Fibroblast of skin of right biceps (primary cell): ENCODE measurements at places on chromosomes 11 and 22.

- DNase-seq, result no peak
Measured at GRCh38 chr11:360326-361280, 8.7 kb upstream of the B4GALNT4 start.

DNA sequence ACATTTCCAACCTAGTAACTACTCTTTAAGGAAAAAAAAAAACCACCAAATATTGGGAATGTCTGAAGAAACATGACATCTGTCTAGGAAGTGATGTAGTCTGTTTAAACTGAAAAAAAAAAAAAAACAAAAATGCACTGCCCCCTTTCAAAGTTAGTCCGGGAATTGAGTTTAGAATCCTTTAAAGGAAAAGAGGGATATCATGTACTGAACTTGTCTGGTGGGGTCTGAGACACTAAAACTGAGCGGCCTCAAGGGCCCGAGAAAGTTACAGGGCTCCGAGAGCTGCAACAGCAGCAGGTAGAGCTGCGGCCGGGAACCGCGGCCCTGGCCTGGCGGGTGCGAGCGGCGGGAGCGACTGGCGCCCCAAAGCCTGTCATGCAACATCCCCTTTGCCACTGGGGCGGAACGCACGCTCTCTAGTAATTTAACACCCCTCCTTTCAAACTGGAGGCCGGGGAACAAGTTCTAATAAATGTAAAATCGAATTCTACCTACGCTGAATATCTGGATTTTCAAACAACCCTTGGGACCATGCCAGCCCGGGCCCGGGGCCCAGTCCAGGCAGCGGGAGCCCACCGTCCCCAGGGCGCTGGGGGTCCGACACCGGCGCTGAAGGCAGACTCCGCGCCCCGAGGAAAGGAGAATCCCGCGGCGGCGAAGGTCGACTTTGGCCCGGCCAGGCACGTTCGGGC is 736 bp downstream of the RDX start:
- DNase-seq, result peak; percentile 59

GRCh38 chr11:76698321-76699043 is 27.9 kb upstream of the LRRC32 start:
- DNase-seq, result peak; percentile 21

DNA sequence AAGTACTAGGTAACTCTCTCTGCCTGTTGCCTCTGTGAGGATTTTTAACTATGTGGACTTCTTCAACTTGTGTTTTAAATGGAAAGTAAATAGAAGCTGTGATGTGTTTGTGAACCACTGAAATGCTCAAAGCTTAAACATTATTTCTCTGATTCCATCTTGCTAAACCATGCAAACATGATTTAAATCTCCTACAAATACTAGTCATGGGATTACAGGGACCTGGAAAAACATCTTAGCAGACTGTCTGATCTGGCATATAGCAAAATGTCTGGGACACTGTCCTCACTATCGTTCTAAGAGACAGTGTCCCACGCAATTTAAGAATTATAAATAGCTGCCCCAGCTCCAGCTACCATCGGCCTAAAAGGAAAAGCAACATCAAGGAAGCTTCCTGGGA is 914.5 kb upstream of the FAT3 start:
- DNase-seq, result no peak

DNA sequence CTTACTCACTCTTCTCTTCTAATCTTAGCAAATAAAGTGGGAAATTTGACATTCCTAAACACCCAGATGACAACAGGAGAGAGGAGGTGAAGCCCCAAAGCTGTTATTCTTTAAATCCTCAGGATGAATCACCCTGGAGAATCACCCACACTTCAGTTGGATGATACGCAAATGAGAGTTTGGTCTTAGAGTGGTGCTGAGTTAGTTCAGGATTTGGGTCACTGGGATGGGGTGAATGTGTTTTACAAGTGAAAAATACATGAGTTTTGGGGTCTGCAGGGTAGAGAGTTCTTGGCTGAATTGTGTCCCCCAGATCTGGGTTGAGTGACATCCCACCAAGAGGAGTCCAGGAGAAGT is 117.2 kb downstream of the GGTLC2 start:
- no peak for DNase-seq

DNA sequence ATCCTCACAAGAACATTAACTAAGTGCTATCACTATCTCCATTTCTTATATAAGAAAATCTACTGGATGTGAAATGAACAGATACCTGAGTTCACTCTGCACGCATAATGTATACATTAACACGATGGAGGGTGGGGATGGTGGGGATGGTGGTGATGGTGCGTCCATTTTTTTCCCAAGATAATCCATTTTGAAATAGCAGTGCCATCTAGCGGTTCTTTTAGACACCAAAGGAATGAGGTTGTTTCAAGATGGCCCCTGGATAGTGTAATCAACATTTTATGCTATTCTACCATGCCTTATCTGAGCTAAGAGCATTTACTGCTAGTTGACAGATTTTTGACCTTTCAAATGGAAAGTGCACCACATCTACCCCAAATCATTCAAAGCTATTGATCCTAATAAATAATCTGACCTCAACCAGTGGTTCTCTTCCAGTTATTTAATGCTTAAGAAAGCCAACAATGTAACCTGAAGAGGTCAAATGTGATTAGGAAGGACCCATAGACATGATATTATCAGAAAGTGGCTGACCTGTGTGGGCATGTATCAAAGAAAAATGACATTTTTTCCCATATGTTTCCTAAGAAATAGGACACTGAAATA is 714.7 kb upstream of the TENM4 start:
- peak; percentile 50 for DNase-seq

DNA sequence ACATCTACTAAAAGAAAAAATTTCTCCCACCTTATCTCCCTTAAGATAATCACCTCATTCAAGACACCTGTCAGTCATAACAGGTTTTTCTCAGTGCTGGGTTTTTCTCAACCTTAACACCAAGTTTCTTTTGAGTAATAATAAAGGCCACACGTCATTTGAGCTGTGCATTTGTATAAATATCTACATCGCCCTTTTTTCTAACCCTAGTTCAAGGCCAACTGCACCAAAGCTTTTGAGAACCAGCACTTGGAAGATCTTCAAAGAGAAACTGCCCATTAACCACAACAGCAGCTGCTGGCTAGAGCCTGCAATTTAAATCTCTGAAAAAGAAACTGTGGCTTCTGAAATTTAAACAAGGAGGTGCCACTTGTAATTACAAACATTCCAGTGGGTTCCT is 6.9 kb downstream of the CADM1 start:
- DNase-seq, result no peak

GRCh38 chr11:131284041-131284440 is 86.4 kb upstream of the NTM start:
- no peak for DNase-seq

- DNase-seq, result no peak
Measured at GRCh38 chr22:47201186-47201995, 438.9 kb downstream of the TBC1D22A start.

DNA sequence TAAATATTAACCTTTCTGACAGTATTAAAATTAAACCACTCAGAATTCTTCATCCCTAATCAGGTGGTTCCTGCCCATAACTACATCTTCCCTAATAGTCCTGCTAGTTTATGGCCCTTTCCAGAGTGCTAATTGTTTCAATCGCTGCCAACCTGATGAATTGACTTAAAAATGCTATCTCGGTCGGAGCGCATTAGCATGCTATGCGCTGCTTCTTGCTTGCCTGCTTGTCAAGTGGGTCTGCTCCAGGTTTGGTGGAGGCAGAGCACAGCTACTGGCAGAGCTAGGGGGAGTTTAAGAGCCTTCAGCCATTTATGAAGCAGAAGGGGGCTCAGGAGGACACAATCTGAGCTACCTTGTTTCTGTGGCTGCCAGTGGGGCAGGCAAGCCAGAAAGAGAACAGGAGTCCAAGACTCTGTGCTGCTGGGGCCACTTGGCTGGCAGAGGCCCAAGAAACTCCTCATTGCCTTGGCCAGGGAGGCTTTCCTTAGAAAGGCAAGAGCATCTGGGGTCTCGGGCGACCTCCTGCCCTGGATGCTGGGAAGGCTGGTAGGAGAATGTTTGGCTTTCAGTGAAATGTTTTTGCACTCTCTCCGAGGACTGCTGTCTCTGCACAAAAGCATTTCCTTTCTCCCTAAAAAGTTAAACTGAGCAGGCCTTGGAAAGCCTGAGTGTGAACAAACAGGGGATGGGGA is 62.1 kb upstream of the PHOX2A start:
- DNase-seq, result no peak

DNA sequence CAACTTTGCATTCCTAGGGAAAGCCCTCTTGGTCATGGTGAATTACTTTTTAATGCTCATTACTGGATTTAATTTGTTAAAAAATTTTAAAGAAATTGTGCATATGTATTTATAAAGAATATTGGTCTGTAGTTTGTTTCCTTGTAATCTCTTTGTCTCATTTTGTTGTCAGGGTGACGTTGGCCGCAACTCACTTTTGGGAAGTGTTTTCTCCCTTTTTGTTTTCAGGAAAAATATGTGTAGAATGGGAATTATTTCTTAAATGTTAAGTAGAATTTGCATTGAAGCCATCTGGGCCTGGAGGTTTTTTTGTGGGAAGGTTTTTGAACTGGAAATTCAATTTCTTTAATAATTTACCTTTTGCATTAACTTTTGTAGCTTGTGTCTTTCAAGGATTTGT is 149.1 kb downstream of the UVRAG start:
- no peak for DNase-seq

DNA sequence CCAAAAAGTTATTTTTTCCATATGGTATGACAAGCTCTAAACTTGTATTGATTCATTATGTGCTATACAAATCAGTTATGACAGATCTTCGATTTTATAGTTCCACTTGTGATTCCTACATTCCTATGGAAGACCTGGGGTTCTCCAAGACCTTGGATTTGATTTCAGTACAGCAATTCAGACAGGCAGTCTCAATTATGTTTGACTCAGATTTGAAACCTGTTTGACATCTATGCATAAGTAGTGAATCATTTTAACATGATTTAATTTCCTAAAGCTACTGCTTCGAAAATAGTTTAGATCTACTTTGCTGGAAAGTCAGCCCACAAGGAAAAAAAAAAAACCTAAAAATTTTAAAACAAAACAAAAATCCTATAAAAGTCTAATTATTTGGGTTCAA is 820.4 kb downstream of the LUZP2 start:
- peak; percentile 62 for DNase-seq

DNA sequence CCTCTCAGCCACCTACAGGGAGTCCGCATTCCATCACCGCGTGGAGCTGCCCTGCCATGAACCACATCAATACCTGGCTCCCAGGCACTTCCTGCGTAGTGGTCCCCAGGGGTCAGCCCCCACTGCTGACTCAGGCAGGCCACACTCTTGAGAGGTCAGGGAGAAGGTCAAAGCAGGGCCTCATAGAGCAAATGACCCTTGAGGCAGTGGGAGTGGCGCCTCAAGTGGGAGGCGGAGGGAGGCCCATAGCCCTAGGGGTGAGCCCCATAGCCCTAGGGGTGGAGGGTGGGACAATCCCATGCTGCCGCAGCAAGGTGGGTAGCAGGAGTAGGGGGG is 5.0 kb downstream of the PRDX5 start:
- no peak for DNase-seq

DNA sequence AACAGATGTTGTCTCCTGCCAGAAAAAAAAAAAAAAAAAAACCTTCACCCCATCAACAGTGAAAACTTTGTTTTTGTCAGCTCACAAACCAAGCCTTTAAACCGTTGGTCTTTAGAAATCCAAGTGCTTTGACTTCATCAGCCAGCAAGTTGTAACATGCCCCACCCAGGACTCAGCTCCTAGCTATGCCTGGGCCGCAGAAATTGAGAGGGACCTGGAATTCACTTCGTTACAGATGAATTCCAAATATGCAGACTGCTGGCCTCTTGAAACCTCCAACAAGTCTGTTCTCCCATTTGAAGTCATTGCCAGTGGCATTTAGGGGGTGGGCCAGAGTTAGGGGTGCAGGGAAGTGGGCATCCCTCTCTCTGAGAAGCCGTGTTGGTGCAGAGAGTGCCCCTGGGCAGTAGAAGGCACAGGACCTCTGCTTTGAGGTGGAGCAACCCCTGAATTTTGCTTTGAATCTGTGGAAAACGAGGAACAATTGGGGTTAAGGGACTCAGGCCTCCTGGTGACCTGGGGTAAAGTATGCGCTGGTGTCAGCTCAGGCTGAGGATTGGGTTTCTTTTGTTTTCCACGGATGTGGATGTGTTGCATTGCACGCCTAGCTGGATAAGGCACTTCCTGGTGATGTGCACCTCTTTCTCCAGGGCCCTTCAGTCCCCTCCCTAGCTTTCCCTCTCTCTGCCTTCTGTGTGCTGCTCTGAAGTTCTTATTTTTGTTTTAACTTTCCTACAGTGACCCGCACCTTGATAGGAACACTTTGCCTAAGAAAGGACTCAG is 109.5 kb downstream of the DBX1 start:
- DNase-seq, result peak; percentile 51

DNA sequence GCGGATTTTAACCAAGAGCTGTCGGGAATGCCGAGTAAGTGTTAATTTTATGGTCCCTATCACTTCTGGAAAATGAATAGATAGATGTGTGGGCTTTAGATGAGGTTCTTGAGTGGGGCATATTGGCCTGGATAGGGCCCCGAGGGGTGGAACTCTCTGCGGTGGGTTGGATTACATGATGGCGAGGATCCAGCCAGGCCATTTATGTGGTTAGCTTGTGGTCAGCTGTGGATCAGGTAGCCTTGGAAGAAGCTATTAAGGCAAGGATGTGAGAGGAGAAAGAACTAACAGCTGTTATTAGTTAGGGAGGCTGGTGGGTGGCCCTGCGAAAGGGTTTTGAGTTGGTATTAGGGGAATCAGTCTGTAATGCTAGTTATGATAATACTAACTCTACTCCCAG is 268.4 kb downstream of the NELL1 start:
- DNase-seq, result no peak

DNA sequence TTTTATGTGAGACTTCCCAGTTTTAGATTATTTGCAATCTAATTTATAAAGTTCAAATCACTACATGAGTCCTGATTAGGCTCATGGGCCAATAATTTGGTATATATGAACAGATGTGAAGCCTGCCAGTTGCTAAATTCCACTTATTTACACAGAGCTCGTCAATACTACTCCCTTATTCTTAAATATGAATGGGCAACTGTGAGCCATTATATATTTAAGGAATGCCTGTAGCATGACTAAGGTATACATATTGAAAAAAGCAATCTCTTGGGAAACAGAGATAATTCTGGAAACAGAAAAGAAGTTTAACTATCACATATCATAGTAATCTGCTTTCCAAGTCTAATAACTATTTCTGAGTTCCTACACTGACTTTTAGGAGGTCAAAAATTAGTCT is 27.0 kb downstream of the RBMXL2 start:
- peak; percentile 34 for DNase-seq

- no peak for DNase-seq
Measured at GRCh38 chr11:27635567-27636037, 64.7 kb downstream of the BDNF start.

DNA sequence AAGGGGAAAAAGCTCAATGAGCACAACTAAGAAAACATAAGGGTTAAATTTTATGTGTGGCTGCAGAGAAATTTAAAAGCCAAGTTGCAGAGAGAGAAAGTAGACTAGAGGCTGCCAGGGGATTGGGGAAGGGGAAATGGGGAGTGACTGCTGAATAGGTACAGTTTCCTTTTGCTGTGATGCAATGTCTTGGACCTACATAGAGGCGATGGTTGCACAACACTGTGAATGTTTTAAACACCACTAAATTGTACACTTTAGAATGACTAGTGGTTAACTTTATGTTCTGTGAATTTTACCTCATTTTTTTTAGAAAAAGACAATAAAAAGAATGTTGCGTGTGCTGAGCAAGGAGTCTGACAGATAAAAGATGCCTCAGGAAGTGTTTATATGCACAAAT is 36.5 kb downstream of the TENM4 start:
- peak; percentile 36 for DNase-seq

- DNase-seq, result no peak
Measured at GRCh38 chr11:34136420-34136819, 31.0 kb downstream of the NAT10 start.

GRCh38 chr11:944711-945470 is 19.2 kb downstream of the AP2A2 start:
- DNase-seq, result peak; percentile 33

GRCh38 chr11:6648501-6648900 is 7.1 kb downstream of the DCHS1 start:
- DNase-seq, result no peak
